ENCODE measurements at places on chromosomes 16 and 17. TPM values are rescaled to one million over a fixed set of nuclear protein-coding genes. Genes with fewer than 3 reads are reported as not detected.

The TMEM220 gene
- total RNA-seq: not detected

The SHISA6 gene
- 23.4 TPM for total RNA-seq

The ZPBP2 gene
- total RNA-seq: not detected

The NHERF2 gene
- total RNA-seq: 26.6 TPM

The NRN1L gene
- total RNA-seq: not detected

The KRTAP16-1 gene
- not detected for total RNA-seq

The KRTAP9-8 gene
- not detected for total RNA-seq

The NOL11 gene
- 73.6 TPM for total RNA-seq

The OTOP2 gene
- not detected for total RNA-seq

The MCRIP1 gene
- 59.7 TPM for total RNA-seq

The TM4SF5 gene
- 9.9 TPM for total RNA-seq

The STH gene
- not detected for total RNA-seq

The FNDC8 gene
- total RNA-seq: not detected
